ENCODE measurements at places on chromosomes 1 and 21. TPM values are rescaled to one million over a fixed set of nuclear protein-coding genes. Genes with fewer than 3 reads are reported as not detected.

DNA sequence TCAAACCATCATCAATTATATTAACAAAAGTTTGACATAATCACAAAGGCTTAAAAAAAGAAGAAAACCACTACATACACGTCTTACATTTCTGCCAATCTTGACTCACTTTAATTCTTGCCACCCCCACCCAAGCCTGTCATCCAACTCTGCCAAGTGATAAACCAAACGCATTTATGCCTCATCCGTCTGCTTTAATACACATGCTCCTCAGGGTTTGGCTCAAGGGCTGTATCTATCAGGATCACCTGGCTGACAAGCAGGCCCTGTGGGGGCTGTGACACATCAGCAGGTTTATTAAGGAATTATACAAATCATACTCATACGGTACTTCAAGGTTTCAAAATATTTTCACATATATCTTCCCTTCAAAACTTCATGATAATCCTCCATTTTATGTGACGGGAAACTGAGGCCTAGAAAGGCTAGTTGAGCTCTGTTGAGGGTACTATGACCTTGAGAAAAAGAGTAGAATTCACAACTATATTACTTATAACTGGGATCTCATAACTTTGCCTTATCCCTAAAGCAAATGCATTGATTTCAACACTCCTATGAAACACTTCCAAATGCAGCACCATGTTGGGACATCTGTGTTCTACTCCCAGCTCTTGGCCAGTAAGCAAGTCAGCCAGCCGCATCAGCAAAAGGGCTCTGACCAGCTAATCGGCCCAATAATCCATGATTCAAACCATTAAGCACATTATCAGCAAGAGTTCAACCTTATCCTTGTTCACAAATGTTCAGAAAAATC lies 8.7 kb downstream of the SORT1 start:
- no peak for DNase-seq

LCE1C gene
- not detected for polyA plus RNA-seq

TAF12 gene
- 32.8 TPM for polyA plus RNA-seq

DNA sequence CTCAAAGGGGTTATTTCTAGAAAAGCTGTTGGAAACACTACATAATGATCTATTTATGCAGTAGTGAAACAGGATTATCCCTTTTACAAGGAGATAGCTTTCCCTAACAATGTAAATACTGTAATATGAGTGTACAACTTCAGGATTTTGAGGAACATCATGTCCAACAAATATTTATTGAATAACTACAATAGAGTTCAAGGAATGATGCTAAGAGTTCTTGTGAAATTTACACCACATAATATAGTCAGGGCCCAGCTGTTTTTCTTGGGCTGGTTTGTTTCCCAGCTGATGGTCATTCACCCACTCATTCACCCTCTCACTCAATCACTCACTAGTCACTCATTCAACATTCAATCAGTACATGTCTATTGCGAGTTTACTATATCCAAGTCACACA lies 12.3 kb upstream of the LYPLAL1 start:
- peak; percentile 23 for DNase-seq

KIF2C gene
- 16.4 TPM for polyA plus RNA-seq

- no peak for DNase-seq
Measured at GRCh38 chr1:163580926-163581325, 259.2 kb downstream of the NUF2 start.

GRCh38 chr1:203691447-203691846 lies 64.8 kb downstream of the ATP2B4 start:
- no peak for DNase-seq

GRCh38 chr1:203934651-203935050 lies 73.3 kb downstream of the SNRPE start:
- DNase-seq: no peak

IL24 gene
- 0.22 TPM for polyA plus RNA-seq

ADORA3 gene
- 0.57 TPM for polyA plus RNA-seq

Measured in right lung (tissue), 10 donors.